ENCODE measurements at places on chromosomes 7 and 10.

DNA sequence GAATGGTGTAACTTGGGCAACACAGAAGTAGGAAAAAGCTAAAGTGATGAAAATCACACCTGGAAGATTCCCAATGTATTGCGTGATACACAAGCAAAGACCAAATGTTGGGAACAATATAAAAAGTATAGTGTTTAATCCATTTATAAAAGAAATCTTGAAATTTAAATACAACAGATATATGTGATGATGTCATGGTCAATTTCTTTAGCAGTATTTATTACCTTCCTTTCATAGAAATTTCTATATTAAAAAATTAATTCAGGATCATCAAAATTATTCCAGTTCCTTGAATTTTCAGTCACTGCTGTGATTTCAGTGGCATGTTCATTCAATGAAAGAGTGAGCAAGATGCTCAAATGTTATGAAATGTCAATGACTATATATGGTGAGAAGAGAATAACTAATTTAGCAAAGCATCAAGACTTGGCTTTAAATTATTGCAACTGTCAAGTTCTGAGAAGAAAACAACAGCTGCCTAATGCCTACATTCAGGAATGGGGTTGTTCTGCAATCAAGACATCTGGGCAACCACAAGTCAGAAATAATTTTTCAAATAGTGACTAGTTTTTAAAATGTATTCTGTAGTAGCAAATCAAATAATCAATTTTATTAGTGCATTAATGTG lies 308.8 kb downstream of the SEMA3D start:
- DNase-seq, result no peak

GRCh38 chr10:9068003-9068402 lies 1013.5 kb downstream of the GATA3 start:
- no peak for DNase-seq

DNA sequence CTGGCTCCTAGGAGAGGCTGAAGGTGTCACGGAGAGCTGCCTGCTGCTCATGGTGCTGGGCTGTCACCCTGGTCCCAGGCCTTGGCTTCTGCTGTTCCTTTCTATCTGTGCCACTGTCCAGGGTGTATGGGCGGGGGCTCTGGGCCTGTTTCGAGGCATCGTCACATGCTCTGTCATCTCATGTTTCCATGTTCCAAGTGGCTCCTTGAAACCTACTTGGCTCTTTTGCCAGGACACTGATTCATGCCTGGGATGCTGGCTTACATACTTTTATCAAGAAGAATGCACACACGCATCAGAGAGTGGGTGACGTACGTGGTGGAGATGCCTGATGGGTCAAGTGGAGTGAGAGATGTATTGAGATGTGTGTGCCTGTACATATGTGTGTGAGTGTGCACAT lies 50.9 kb downstream of the ADCY1 start:
- no peak for DNase-seq

GRCh38 chr7:50598460-50599343 lies 33.5 kb upstream of the DDC start:
- DNase-seq, result peak; percentile 91

DNA sequence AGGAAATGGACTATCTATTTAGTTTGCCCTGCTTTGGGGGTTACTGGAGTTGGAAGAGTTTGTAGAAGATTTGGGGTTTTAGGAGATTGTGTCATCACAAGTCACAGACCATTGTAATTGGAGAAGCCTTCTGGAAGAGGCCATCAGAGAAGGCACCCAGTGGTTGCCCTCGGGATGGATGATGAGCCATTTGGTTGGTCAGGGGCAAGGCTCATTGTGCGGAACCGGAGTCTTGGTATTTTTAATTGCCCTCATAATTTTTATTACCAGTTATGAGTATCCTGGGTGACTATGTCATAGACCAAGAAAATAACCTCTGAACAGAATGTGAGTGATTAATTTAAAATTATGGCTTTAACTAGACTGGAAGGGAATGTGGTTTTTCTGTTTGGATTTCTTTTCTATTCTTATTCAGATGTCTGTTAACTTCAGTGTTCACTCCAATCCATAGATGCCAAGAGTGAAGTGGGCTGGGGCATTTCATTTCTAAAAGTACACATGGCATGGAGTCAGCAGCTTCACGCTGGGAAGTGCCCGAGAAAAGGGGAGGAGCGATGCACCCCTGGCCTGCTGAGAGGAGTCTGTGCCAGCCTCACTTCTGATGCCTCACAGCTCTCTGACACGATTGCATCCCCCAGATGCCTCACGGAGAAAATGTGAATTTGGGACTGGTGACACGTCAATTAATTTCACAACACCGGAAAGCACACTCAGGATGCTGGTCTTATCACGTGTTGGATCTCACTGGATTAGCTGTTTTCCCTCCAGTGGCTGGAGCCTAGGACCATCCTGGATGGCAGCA lies 225.6 kb upstream of the IGFBP3 start:
- DNase-seq, result no peak

DNA sequence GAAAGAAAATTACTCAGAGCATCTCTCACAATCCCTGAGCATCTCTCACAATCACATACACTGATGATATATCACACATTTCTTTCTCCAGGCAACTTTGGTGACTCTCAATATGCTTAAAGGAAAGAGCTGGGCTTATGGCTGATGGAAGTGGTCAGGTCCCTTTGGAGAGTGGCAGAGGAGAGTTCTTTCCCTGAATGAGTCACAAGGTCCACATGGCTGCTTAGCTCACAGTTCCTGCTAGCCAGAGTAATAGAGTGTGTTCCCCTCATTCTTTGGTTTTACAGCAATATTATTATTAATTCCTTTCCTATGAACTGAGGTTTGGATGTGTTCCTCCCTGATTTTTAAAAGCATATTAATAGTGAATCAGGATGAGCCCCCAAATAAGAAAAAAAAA lies 287.4 kb downstream of the C7orf25 start:
- no peak for DNase-seq

- DNase-seq, result no peak
These were observed 109.3 kb downstream of the GRK5 start for GRCh38 chr10:119316729-119317097.

DNA sequence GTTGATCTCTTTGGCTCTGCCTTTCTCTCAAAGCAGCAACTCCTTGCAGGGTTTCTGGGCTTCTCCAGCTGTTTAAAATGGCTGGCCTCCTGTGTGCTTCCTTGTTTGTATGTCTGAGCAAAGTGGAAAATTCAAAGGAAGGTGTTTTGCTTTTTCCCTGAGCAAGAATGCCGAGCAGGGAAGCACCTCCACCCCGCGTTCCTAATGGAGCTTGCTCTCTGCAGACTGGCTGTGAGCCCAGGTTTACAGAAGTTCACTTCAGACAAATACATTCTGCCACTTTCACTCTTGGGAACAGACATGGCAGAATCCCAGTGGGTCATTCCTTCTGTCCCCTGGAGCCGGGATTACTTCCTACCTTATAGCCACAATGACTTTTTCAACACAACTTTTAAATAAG lies 181.8 kb upstream of the AGK start:
- no peak for DNase-seq

GRCh38 chr10:61821693-61822092 lies 79.8 kb upstream of the ARID5B start:
- no peak for DNase-seq

DNA sequence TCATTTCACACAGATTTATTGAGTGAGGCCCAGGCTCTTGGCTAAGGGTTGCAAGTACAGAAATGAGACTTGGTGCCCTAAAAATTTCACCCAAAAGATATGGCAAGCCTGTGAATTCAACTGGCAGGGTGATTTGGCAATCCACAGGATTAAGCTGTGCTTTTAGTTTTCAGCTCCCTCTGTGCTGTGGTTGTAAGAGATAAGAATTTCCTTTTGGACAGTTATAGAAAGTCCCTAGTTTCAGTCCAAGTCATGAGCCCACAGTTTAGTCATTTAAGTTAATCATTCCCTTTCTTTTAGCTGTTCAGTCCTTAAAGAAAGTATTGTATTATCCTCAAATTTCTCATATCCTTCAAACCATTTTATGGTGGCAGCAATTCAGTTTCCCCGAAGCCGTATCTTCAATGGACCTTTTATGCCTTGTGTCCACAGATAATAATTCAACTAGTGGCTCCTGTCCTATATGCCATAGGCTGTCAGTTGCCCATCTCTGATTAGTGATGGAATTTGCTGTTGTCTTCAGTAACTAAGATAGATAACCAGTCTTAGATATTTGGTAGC lies 73.4 kb upstream of the NAMPT start:
- no peak for DNase-seq

GRCh38 chr7:136183981-136184380 lies 206.8 kb upstream of the MTPN start:
- DNase-seq, result peak; percentile 18

DNA sequence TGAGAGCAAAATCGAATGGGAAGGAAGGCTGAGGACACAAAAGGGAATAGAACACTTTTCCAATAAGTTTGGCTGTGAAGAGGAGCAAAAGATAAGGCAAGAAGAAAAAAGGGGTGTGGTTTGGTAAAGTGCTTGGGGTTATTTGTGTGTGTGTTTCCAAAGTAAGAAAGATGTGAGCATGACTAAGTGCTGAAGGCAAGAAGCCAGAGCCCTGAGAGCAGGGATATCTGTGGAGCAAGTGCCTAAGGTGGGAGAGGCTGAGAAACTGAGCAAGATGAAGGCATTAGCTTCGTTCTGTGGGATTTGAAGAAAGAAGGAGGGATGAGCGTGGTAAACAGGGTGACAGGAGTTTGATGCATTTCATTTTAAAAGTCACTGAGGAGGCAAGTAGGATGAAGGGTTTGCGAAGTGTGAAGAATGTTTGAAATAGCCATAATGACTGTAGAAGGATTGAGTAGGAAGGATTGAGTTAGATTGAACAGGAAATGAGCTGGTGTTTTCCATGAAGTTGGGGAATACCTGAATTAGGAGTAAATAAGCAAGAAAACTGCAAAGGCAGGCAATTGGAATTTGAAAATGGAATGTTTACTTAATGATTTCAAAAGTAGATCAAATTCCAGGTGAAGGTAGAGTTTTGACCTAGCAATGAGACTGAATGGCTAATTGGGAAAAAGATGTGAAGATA lies 19.9 kb upstream of the SP4 start:
- DNase-seq, result no peak

DNA sequence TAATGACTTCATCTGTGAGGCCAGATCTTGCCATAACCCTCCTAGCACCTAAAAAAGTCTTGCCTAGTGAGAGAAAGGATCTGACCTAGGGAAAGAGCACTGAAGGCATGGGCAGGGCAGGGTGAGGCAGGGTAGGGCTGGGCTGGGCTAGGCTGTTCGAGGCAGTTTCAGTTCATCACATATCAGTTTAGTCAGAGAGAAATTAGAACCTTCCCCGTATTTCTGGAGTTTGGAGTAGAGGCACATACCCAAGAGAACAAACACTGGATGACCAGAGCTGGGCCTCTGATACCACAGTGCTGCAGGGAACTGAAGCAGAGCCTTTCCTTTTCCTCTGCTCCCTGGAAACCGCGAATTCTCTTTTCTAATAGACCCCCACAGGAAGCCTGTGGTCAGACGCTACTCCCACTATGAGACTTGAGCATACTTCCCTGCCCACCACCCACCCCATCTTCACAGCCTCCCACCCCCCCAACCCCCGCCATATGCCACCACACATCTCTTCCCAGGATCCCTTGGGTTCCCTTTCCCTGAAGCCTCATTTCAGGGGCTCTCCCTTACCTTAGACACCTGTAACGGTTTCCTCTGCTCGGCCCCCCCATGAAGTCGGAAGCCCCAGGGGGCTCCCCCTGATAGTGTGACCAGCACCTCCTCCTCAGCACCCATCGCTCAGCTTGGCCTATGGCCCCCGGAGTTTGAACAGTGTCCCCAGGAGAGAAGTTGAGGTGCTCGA lies 406 bp downstream of the SYNPO2L start:
- no peak for DNase-seq

DNA sequence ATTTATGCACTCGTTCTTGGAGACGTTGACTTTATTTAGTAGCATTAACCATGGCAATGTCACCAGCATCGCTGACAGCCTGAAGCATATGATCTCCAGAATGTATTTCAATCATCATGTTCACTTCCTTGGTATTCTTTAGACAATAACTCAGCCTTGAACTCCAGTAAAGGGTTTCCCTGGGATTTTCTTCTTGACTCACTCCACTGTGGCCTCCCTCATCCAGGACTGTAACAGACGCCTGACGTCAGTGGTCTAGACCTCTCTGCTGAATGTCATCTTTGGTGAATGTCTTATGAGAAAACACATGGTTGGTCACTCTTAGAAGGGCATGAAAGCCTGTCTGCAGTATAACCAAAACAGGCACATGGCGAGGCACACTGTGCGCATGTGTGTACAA lies 64.4 kb downstream of the EGFR start:
- no peak for DNase-seq

- DNase-seq, result no peak
These were observed 112.5 kb upstream of the UNC5B start for GRCh38 chr10:71099731-71100361.

DNA sequence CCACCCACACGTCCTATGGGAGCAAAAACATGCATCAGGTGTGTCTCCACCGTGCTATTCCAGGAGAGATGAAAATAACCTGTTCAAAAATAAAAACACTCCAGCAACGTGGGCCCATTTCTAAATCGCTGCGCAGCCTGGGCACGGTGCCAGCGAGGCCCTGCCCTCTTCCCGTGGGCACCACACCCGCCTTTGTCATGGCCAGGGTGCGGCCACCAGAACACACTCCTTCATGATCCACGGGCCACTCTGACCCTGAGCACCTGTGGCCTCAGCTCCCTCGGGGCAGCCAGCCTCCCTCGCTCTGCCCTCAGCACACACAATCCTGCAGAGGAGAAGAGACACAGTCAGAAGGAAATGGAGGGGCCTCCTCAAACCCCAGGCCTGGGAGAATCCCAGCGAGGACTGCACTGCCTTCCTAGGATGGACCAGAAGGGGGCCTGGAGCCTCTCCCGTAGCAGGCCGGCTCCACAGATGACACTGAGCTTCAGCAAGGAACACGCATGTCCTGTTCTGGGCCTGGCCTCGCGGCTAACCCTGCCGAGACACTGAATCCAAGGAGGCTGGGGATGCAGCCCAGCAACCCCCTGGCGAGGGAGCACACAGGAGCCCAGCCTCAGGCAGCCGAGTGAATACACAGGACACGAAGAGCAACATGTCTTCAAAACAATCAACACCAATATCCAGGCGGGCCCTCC lies 169.0 kb downstream of the MAD1L1 start:
- peak; percentile 28 for DNase-seq

- no peak for DNase-seq
These were observed 42.9 kb upstream of the IKZF1 start for GRCh38 chr7:50261593-50261992.

GRCh38 chr7:74683799-74684198 lies 26.3 kb downstream of the GTF2I start:
- no peak for DNase-seq

DNA sequence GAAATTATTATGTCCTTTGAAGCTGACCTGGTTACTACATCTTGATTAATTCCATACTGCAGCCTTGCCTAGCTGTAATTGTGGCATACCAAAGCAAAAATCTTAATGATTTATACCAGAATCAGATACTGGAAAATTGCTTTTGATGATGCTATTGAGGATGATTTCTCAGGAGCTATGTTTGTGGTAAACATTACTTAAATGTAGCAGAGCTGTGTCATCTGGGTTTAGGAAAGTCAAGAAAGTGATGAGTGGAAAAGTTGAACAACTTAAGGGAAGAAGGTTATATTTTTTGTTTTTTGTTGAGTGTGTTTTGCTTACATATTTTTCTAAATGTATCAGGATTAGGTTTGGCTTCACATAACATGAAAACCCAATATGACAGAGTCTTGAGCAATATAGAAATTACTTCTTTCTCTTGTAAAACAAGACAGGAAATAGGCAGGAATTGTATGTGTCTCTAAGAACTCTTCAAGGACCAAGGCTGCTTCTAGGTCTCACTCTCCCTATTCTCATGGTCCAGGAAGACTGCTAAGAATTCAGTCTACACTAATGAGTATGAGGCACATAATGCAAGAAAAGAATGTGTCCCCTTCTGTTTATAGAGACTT lies 87.6 kb upstream of the MTPN start:
- DNase-seq, result no peak

GRCh38 chr10:46215426-46215825 lies 71.4 kb upstream of the ANTXRL start:
- DNase-seq, result no peak

All from NCI-H1417 (cell line).